ENCODE measurements at places on chromosomes 6 and 20. TPM values are rescaled to one million over a fixed set of nuclear protein-coding genes. Genes with fewer than 3 reads are reported as not detected.
A peak's percentile ranks its signal among the peaks of the same experiment; 100 is the strongest.

- H3K4me3 ChIP-seq, result peak overlapping the region; percentile 27
- H3K4me1 ChIP-seq, result peaks cover 42% of the 10 kb centered on the region
- H3K27ac ChIP-seq, result peak overlapping the region; percentile 68
- DNase-seq, result peak; percentile 91
- H3K27me3 ChIP-seq, result peaks cover 30% of the 10 kb centered on the region
- H3K36me3 ChIP-seq, result no peaks in the 10 kb centered on the region
These were observed 140.1 kb upstream of the SPACA1 start for GRCh38 chr6:87907521-87907920.

DNA sequence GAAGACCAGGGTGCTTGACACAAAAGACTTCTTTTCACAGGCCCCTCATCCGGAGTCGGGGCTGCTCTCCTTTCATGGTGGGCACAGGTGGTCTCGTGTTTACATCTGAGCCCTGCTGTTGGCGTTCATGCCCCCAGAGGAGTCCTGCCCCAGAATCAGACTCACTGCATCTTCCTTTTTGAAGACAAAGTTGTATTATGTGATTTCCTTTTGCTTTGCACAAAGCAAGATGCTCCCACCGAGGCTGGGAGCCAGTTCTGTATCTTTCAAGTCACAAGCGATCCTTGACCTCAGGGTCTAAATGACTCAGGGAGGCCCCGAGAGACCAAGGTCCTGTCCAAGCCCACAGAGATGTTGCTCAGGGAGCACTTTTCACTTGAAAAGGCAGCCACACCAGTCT is 330.5 kb downstream of the THBS2 start:
- no peaks in the 10 kb centered on the region for H3K36me3 ChIP-seq
- no peak overlapping the region for H3K4me3 ChIP-seq
- no peaks in the 10 kb centered on the region for H3K27me3 ChIP-seq
- no peak for DNase-seq

- DNase-seq, result no peak
- peaks cover 50% of the 10 kb centered on the region for H3K36me3 ChIP-seq
- peaks cover 2% of the 10 kb centered on the region for H3K4me1 ChIP-seq
- no peak overlapping the region for H3K27ac ChIP-seq
- H3K27me3 ChIP-seq, result peaks cover 5% of the 10 kb centered on the region
These were observed 14.5 kb downstream of the BRD2 start for GRCh38 chr6:32982702-32983492.

DNA sequence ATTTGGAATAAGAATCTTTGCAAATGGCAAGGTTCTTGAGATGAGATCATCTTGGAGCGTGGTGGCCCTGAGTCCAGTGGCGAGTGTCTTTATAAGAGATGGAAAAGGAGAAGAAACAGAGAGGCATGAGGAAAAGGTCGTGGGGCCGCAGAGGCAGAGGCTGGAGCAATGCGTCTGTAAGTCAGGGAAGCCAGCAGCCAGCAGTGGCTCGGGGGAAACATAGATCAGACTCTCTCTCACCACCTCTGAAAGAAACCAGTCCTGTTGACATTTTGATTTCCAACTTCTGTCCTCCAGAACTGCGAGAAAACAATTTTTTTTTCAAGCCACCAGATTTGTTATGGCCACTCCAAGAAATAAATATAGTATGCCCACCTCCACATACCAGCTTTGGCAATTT is 226.6 kb downstream of the TFAP2C start:
- peaks cover 6% of the 10 kb centered on the region for H3K27me3 ChIP-seq
- H3K4me3 ChIP-seq, result no peak overlapping the region
- H3K36me3 ChIP-seq, result no peaks in the 10 kb centered on the region
- DNase-seq, result no peak
- H3K4me1 ChIP-seq, result no peaks in the 10 kb centered on the region
- H3K27ac ChIP-seq, result no peak overlapping the region

- no peak overlapping the region for H3K4me3 ChIP-seq
- peak; percentile 6 for DNase-seq
- H3K27me3 ChIP-seq, result no peaks in the 10 kb centered on the region
- no peak overlapping the region for H3K27ac ChIP-seq
- no peaks in the 10 kb centered on the region for H3K36me3 ChIP-seq
- H3K4me1 ChIP-seq, result no peaks in the 10 kb centered on the region
These were observed 142.6 kb downstream of the ADGRG6 start for GRCh38 chr6:142444376-142444775.

GRCh38 chr20:8809107-8809953 is 259.6 kb upstream of the PLCB4 start:
- no peak for DNase-seq
- no peaks in the 10 kb centered on the region for H3K36me3 ChIP-seq
- H3K4me1 ChIP-seq, result no peaks in the 10 kb centered on the region
- no peak overlapping the region for H3K27ac ChIP-seq
- no peaks in the 10 kb centered on the region for H3K27me3 ChIP-seq

DNA sequence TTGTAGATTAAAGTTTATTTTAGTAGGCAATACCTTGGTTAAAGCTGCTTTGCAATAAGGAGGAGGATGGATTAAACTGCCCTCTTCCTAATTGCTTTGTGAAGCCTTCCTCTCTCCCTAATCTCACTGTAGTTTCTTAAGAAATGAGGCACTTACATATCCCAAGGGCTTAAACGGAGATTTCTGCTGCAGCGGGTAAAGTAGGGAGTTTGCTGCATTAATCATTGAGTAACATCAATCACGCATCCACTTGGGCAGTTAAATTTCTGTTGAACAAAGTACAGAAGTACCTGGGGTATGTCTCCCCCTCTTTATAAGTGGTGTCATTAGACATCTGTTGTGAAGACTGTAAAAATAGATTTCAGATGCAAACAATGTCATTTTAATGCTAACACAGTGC is 29.5 kb upstream of the ARID1B start:
- no peaks in the 10 kb centered on the region for H3K4me1 ChIP-seq
- H3K4me3 ChIP-seq, result no peak overlapping the region
- DNase-seq, result no peak
- H3K27ac ChIP-seq, result no peak overlapping the region

- H3K4me1 ChIP-seq, result peaks cover 17% of the 10 kb centered on the region
- H3K36me3 ChIP-seq, result no peaks in the 10 kb centered on the region
- no peaks in the 10 kb centered on the region for H3K27me3 ChIP-seq
- DNase-seq, result no peak
- no peak overlapping the region for H3K27ac ChIP-seq
These were observed 355.4 kb downstream of the CD83 start for GRCh38 chr6:14472986-14473337.

GRCh38 chr6:134322216-134322615 is 4.3 kb upstream of the SGK1 start:
- H3K4me1 ChIP-seq, result peaks cover 6% of the 10 kb centered on the region
- no peaks in the 10 kb centered on the region for H3K27me3 ChIP-seq
- no peak for DNase-seq
- no peak overlapping the region for H3K4me3 ChIP-seq
- no peak overlapping the region for H3K27ac ChIP-seq

GRCh38 chr20:22909436-22909835 is 125.7 kb upstream of the SSTR4 start:
- no peak overlapping the region for H3K4me3 ChIP-seq
- no peaks in the 10 kb centered on the region for H3K4me1 ChIP-seq
- H3K36me3 ChIP-seq, result no peaks in the 10 kb centered on the region
- no peaks in the 10 kb centered on the region for H3K27me3 ChIP-seq
- no peak overlapping the region for H3K27ac ChIP-seq
- DNase-seq, result no peak

GRCh38 chr20:57941604-57942381 is 232.0 kb upstream of the PMEPA1 start:
- no peaks in the 10 kb centered on the region for H3K27me3 ChIP-seq
- no peak overlapping the region for H3K4me3 ChIP-seq
- DNase-seq, result no peak
- H3K27ac ChIP-seq, result no peak overlapping the region
- H3K4me1 ChIP-seq, result peaks cover 18% of the 10 kb centered on the region
- H3K36me3 ChIP-seq, result no peaks in the 10 kb centered on the region

GRCh38 chr6:7050004-7050403 is 57.8 kb upstream of the RREB1 start:
- no peak overlapping the region for H3K4me3 ChIP-seq
- H3K27me3 ChIP-seq, result no peaks in the 10 kb centered on the region
- no peak for DNase-seq
- H3K27ac ChIP-seq, result no peak overlapping the region
- peaks cover 21% of the 10 kb centered on the region for H3K4me1 ChIP-seq

- H3K36me3 ChIP-seq, result peaks cover 11% of the 10 kb centered on the region
- H3K4me1 ChIP-seq, result no peaks in the 10 kb centered on the region
- no peak for DNase-seq
- no peak overlapping the region for H3K27ac ChIP-seq
- H3K27me3 ChIP-seq, result no peaks in the 10 kb centered on the region
These were observed 105.7 kb downstream of the IRF4 start for GRCh38 chr6:497258-497657.

GRCh38 chr6:169559592-169559991 is 142.2 kb downstream of the WDR27 start:
- H3K4me3 ChIP-seq, result no peak overlapping the region
- no peak for DNase-seq
- no peaks in the 10 kb centered on the region for H3K36me3 ChIP-seq
- H3K4me1 ChIP-seq, result peaks cover 5% of the 10 kb centered on the region
- no peak overlapping the region for H3K27ac ChIP-seq

DNA sequence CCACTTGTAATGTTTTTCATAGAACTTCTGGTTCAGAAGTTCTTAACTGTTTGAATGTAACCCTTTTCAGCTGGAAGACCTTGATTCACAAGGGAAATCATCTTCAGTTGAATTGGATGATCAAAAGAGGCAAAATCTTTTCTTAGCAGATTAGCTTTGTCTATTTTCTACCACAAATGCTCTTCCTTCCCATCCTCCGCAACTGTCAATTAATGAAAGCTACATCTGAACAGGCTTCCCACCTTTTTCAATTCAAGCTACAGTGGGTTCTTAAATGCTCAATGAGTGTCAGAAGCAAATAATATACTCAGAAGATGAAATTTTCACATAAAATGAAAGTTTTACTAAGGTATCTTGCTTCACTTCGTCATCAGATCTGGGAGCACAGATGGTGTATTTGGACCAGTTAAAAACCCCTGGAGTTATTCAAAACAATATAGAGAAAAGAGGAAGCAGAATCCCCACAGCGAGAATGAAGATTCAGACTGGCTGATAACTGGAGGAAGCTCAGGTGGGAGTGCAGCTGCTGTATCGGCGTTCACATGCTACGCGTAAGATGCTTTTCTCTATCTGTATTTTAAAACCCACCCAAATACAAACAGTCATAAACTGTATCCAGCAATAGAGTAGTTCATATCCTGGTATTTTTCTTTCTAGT is 19.4 kb downstream of the QRSL1 start:
- no peak overlapping the region for H3K4me3 ChIP-seq
- DNase-seq, result no peak
- peaks cover 12% of the 10 kb centered on the region for H3K36me3 ChIP-seq
- no peaks in the 10 kb centered on the region for H3K4me1 ChIP-seq
- no peaks in the 10 kb centered on the region for H3K27me3 ChIP-seq
- H3K27ac ChIP-seq, result no peak overlapping the region

- H3K36me3 ChIP-seq, result no peaks in the 10 kb centered on the region
- H3K27ac ChIP-seq, result no peak overlapping the region
- peaks cover 28% of the 10 kb centered on the region for H3K4me1 ChIP-seq
These were observed 207.3 kb downstream of the FARS2 start for GRCh38 chr6:5468586-5468985.

GRCh38 chr6:11161031-11161956 is 49.8 kb upstream of the ERVFRD-1 start:
- peak; percentile 62 for DNase-seq
- H3K36me3 ChIP-seq, result no peaks in the 10 kb centered on the region
- peaks cover 12% of the 10 kb centered on the region for H3K4me1 ChIP-seq
- H3K27ac ChIP-seq, result peak overlapping the region; percentile 9
- no peak overlapping the region for H3K4me3 ChIP-seq

- no peak overlapping the region for H3K27ac ChIP-seq
- H3K4me1 ChIP-seq, result peaks cover 6% of the 10 kb centered on the region
- DNase-seq, result peak; percentile 79
- no peak overlapping the region for H3K4me3 ChIP-seq
- no peaks in the 10 kb centered on the region for H3K36me3 ChIP-seq
These were observed 93.0 kb upstream of the ELOVL5 start for GRCh38 chr6:53441761-53442160.

DNA sequence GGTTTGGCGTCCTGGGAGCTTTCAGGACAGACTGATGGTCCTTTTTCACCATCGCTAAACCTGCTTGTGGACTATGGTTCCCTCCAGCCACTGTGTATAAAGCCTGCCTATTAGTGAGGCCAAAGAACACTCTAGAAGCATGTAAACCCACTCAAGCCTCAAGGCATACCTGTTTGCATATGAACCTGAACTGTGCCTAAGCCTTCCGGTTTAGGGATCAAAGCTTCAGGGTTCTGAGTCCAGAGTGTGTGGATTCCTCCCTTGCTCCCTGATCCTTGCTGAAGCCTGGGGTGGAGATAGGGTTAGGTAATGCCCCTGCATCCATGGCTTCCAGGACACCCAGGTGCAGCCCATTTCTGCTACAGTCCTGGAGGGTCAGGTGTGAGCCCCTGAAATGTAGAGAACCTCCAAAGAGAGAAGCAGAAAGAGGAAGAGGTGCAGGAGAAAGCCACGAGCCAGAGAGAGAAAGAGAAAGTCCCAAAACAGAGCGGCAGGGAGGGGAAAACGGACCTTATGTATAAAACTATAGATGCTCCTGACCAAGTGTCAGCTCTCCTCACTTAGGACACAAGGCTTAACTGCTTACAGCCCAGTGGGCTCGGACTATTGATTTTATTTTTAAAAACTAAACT is 93.3 kb downstream of the SCML4 start:
- peaks cover 24% of the 10 kb centered on the region for H3K27me3 ChIP-seq
- H3K4me1 ChIP-seq, result no peaks in the 10 kb centered on the region
- H3K27ac ChIP-seq, result no peak overlapping the region
- H3K36me3 ChIP-seq, result no peaks in the 10 kb centered on the region
- no peak for DNase-seq

DNA sequence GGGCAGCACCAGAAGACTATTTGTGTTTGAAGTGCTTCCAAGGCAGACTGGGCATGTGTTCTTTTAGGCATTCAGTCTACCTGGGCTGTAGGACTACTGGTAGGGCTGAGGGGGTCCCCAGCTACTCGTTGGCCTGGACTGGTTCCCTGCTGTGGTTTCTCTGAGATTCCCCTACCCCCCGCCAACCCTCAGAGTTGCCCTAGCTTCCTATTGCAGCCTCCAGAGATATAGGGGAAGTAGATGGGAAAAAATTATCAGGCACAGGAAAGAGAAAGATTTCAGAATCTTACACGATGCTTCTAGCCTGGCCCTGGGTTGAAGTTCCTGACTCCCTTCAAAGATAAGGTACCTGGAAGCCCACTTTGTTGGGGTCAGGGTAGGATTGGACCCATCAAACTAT is 22.5 kb downstream of the BRPF3 start:
- no peaks in the 10 kb centered on the region for H3K4me1 ChIP-seq
- no peak overlapping the region for H3K27ac ChIP-seq
- no peak overlapping the region for H3K4me3 ChIP-seq

SYNDIG1 gene
- total RNA-seq, result 8.7 TPM

PROKR2 gene
- total RNA-seq, result not detected

SALL4 gene
- 15.0 TPM for total RNA-seq

ADGRB3 gene
- total RNA-seq, result 0.87 TPM

OSER1 gene
- 28.9 TPM for total RNA-seq

ISM1 gene
- 0.98 TPM for total RNA-seq

SMLR1 gene
- total RNA-seq, result not detected

JPH2 gene
- 18.1 TPM for total RNA-seq

ZSCAN16 gene
- total RNA-seq, result 2.5 TPM

FRK gene
- 0.77 TPM for total RNA-seq

SRMS gene
- not detected for total RNA-seq

Data from astrocyte (in vitro differentiated cells and primary cell).